CD8-positive, alpha-beta memory T cell (primary cell): ENCODE measurements at places on chromosomes 11 and 22.
A peak's percentile ranks its signal among the peaks of the same experiment; 100 is the strongest.

DNA sequence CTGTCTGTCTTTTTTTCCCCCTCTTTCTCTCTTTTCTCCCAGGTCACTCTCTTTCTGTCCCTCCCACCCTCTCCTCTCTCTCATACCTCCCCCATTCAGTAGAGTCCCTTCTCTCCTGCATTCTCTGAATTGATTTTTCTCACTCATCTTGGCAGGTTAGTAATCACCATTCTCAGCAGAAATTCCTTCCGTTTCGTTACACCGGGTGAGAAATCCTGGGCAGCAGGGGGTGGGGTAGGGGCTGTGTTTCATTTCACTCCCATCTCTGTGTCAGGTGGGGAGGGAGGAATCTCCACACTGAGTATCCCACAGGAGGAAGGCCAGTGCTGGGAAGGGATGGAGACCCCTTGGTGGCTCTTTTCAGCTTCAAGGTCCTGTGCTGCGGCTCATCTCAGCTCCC is 253.5 kb downstream of the MIAT start:
- DNase-seq, result no peak
- H3K27me3 ChIP-seq, result peaks cover 3% of the 10 kb centered on the region

GRCh38 chr11:12439615-12440014 is 62.2 kb downstream of the PARVA start:
- H3K4me1 ChIP-seq, result no peaks in the 10 kb centered on the region
- H3K36me3 ChIP-seq, result no peaks in the 10 kb centered on the region
- no peak for DNase-seq
- no peak overlapping the region for H3K27ac ChIP-seq
- no peaks in the 10 kb centered on the region for H3K27me3 ChIP-seq

- no peak overlapping the region for H3K27ac ChIP-seq
- no peak overlapping the region for H3K4me3 ChIP-seq
- H3K27me3 ChIP-seq, result no peaks in the 10 kb centered on the region
- no peaks in the 10 kb centered on the region for H3K36me3 ChIP-seq
- DNase-seq, result peak; percentile 35
Measured at GRCh38 chr11:44286268-44286880, 23.6 kb downstream of the ALX4 start.

DNA sequence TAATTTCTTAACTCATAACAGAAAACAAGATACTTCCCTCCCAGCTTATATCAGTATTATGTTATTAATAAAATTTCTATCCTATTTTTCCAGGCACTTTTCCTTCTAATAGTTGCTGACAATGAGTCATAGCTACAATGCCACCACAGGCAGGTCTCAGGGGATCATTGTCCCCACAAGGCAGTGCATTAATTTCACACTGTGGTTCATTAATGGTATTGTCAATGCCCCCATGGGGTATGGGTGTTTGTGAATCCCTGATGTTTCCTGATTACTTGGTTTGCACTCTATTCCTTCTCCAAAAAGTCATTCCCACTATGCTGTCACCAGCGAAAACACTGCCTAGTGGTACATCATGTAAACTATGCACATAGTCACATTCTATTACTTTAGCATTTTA is 345.5 kb upstream of the CTSC start:
- DNase-seq, result no peak
- H3K4me3 ChIP-seq, result no peak overlapping the region
- no peak overlapping the region for H3K27ac ChIP-seq
- H3K36me3 ChIP-seq, result no peaks in the 10 kb centered on the region
